ENCODE measurements at places on chromosomes 12 and 14.

- DNase-seq = no peak
Measured at GRCh38 chr14:67963545-67963944, 144.0 kb downstream of the RAD51B start.

- no peak for DNase-seq
Measured at GRCh38 chr14:21723431-21724045, 49.9 kb upstream of the OR4E1 start.

DNA sequence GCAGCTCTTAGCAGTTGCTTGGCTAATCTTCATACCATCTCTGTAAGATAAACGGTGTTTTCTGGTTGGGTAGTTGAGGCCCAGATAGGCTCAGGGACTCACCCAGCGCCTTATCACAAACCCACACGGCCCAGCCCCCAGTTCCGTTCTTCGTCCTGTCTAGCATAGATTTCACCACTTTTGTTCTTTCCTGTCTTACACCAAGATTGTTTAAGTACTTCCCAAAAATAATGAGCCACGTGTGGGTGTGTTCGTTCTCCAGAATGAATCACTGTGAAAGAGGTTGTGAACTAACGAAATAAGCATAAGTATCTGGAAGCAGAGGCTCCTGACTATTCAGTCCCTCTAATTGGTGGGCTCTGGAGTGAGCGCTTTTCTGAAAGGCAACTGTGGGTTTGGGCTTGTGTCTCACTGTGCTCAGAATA, 21.4 kb downstream of the ACVR1B start:
- DNase-seq = no peak

GRCh38 chr12:12960639-12961209, 8.8 kb upstream of the GPRC5D start:
- no peak for DNase-seq

- DNase-seq = no peak
Measured at GRCh38 chr12:62922539-62922938, 12.4 kb downstream of the PPM1H start.

DNA sequence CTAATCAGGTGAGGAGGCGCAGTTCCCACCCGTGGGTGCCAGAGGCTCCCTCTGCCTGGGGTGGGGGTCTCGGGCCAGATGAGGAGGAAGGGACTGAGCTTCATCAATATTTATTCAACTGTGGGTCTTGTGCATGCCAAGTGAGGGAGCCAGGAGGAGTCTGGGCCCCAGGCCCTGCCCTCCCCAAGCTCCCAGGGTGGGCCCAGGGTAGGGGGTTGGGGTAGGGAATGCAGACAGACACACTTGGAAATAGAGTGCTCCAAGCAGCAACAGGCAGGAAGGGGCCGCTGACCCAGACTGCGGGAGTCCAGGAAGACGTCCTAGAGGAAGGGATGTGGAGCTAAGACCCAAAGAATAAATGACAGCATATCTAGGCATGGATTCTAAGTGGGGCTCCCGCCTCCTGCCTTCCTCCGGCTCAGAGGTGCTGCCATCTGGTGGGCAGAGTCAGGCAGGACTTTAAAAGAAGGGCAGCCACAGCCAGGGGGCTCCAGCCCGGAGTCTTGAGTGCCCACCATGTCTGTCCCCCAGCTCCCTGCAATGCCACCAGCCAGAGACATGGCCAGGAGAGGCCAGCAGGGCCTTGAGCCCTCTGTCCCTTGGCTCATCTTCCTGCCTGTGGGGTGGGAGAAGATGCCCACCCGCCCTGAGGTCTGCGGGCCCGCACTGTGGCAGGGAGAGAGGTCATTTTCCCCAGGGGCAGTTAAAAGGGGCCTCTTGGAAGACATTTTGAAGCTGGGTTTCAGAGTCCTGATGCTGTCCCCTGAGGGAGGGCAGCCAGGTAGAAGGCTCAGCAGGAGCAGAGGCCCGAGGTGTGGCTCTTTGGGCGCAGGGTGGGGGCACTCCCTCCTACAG, 70.1 kb downstream of the PHETA1 start:
- peak; percentile 42 for DNase-seq
